ENCODE measurements at places on chromosomes 2 and 18. TPM values are rescaled to one million over a fixed set of nuclear protein-coding genes. Genes with fewer than 3 reads are reported as not detected.

The LRRC30 gene
- total RNA-seq, result not detected

The CNTNAP5 gene
- not detected for total RNA-seq

DNA sequence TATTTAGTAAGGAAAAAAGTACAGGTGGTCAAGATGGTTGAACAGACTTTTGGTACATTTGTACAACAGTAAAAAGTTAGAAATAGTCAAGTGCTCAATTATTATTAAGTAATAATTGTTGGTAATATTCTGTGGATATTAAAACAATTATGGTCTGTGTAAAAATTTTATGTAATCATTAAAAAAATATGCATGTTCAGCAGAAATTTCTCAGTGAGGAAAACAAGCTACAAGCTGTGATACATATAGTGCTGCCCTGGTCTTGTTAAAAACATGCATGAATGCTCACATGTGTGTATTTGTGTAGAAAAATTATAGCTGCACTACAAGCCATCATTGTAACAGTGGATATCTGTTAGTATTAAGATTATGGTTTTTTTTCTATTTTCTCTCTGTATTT lies 13.0 kb downstream of the KCNH7 start:
- no peak for DNase-seq

- DNase-seq, result peak; percentile 82
Measured at GRCh38 chr18:46488471-46489213, 168.4 kb downstream of the LOXHD1 start.

GRCh38 chr2:42708179-42708578 lies 55.8 kb downstream of the OXER1 start:
- DNase-seq, result no peak

The CTLA4 gene
- not detected for total RNA-seq

GRCh38 chr2:220674033-220674432 lies 898.1 kb downstream of the EPHA4 start:
- DNase-seq, result no peak

- DNase-seq, result no peak
Measured at GRCh38 chr2:203461746-203462145, 73.4 kb downstream of the RAPH1 start.

- peak; percentile 40 for DNase-seq
Measured at GRCh38 chr18:363301-364085, 95.6 kb upstream of the THOC1 start.

GRCh38 chr18:48938827-48939204 lies 11.9 kb downstream of the SMAD7 start:
- DNase-seq, result no peak

DNA sequence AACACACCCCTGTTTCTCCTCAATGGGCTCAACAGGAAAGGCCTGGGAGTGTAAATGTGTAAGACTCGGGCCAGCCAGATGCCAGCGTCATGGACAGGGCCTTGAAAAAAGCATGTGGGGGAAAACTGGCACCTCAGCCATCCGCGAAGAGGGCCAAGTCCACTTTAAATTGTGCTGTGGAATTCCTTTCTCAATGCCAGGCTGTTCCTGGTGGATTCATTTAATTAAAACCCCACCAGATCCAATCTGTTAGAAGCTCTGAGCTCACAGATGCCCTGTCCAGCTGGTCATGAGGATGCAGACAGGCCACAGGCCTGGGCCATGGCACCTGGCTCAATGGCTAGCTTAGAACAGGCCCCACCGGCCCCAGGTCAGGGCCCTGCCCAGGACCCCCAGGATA lies 24.8 kb downstream of the KCNK3 start:
- DNase-seq, result no peak

DNA sequence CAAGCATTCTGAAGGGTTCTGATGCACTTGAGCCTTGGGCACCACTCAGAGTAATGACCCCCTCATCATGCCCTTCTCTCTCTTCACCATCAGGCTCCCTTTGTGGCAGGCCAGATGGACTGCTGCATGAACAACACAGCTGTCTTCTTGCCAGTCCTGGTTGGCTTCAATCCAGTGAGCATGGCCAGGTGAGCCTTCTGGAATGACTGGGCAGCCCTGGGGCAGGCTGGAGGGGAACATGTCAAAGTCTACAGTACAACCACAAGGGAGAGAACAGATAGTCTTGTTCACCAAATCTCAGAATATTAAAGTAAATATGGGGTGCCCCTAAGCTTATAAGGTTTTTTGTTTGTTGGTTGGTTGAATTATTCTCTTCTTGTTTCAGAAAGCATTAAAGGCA lies 4.4 kb downstream of the GCKR start:
- DNase-seq, result peak; percentile 69

The ADAM23 gene
- 4.9 TPM for total RNA-seq

The MOGAT1 gene
- not detected for total RNA-seq

DNA sequence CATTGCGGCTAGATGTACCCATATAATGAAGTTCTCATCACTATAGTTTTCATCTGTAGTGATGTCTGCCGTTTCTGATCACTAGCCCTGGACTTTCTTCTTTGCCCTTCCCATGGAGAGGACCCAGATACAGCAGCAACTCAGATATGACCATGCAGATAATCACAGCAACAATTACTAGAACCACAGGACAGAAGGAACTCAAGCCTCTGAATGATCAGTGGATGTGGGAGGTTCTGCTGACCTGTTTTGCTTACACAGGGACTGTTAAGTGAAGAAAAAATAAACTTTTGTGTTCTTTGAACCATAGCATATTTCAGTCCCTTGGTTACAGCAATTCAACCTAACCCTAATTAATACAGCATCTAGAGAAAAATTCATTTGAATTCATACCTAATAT lies 62.7 kb downstream of the ACVR1 start:
- no peak for DNase-seq

- no peak for DNase-seq
Measured at GRCh38 chr18:30988440-30988839, 54.1 kb downstream of the DSC3 start.

GRCh38 chr2:133484106-133484505 lies 84.2 kb downstream of the NCKAP5 start:
- peak; percentile 67 for DNase-seq

The CD207 gene
- 0.26 TPM for total RNA-seq

DNA sequence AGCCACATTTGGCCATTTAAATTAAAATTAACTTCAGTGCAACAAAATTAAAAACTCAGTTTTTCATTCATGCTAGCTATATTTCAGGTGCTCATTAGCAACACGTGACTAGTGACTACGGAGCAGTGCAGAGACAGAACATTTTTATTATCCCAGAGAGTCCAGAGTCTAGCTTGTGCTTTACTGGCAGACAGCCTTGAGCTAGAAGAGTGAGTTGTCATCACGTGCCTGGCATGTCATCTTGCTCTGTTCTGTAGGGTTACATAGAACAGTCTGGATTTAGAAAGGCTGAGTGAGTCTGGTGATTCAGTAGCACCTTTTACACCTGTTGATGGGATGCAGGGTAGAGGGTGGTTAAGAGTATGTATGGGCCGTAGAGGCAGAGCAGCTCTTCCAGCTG lies 136.9 kb upstream of the IL1R2 start:
- DNase-seq, result no peak

The ECEL1 gene
- 0.10 TPM for total RNA-seq

- DNase-seq, result no peak
Measured at GRCh38 chr2:206471524-206472062, 28.3 kb downstream of the ADAM23 start.

DNA sequence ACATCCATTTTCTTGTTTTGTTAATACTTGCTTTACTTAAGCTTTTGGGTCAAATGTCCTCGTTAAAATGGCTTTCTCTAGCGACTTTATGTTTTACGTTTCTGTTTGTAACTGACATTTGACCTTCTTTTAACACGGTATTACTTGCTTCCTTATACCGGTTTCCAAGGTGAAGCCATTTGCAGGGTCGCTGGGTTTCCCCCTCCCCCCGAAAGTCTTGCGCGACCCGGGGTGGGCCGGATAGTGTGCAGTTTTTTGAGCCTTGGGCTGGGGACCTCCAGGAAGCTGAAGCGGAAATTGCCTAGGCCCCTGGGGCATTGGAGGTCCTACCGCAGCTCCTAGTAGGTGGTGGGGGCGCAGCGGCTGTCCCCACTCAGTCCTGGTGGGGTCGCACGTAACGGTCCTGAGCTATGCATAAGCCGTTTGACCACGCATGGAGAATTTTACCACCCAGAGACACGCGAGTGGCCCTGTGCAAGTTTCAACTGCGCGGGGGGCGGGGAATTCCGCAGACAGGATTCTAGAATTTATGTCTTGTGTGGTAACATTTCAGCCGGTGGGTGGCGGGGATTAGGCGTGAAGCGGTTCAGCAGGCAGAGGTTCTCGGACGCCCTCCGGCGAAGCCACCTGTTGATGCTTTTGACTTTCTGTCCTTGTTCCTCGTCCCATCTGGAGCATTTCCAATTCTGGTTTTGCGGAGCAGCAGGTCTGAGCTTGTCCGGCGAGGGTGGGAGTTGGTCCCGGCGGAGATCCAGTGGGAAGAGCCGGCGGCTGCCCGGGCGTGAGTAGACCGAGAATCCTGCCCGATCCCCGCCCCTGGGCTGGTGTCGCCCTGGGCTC lies 2.4 kb downstream of the CFLAR start:
- DNase-seq, result peak; percentile 96

DNA sequence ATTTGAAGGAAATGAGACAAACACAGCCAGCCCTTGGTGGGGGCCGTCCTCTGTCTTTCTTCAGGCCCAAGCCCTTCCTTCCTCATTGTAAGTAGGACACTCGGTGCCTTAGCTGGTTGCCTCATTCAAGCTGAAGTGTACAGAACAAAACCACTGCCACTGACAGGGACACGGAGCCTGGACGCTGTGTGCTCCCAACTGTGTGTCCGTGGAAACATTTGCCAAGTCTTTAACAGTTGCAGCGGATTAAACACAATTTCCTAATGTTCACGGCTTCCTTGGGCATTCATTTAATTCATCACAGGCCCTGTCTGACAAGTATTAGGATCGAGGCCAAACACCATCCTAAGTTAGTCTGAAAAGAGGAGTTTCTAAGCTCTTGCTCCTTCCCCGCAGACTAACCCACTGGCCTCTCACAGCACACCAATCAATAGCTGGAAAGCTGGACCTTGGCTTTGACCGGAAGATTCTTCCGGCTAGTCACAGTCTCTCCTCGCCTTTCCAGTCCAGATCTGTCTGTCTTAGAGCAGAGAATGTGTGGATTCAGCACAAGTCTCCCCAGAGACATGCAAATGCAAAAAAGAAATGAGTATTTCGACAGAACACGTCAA lies 68.7 kb upstream of the ACSL3 start:
- DNase-seq, result peak; percentile 28

- peak; percentile 3 for DNase-seq
Measured at GRCh38 chr2:165113414-165113813, 90.4 kb downstream of the SCN3A start.

The HOXD10 gene
- not detected for total RNA-seq

The CAD gene
- total RNA-seq, result 22.8 TPM

The CDCA7 gene
- total RNA-seq, result 0.16 TPM

- DNase-seq, result no peak
Measured at GRCh38 chr2:240911641-240912265, 5.6 kb downstream of the CROCC2 start.

DNA sequence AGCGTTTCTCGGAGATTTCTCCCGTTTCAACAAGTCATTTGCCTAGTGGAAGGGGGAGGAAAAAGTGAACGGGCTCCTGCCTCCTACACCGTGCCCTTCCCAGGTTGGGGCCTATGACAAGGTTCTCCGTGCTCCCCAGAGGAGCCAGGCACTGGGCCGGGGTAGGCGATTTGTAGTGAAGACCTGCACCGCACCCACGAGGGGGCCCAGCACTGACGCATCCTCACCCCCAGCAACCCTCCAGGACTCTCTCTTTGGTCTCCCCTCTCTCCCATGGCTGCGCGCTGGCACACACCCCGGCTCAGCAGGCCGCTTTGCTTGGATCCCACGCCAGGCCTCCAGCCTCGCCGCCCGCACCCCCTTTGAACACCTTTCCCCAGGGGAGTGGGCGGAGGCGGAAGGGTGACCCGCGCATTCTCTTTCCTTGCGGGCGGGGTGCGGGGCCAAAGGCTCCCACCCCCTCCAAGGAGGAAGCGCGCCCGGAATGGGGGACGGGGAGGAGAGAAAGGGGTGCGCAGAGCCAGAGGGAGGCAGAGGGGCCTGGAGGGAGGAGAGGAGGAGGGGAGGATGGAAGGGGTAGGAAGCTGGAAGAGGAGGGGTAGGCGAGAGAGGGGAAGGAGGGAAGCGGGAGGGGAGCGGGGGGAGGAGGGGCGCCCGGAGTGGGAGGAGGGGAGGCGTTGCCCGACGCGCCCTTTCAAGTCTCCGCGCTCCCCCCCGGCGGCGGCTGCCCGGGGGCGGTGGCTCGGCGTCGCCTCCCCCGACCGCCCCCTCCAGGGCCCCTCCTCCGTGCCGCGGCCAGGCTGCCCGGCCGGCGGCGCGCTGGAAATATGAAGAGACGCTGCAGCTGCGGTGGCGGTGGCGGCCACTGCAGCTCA lies at the start of gene APCDD1:
Gene APCDD1 (plus strand): TSS at position 830 of the 875 bp plus-strand sequence. CDS start 347 bp downstream, outside the sequence.
- peak; percentile 52 for DNase-seq

GRCh38 chr2:39837856-39838453 lies 58.9 kb upstream of the THUMPD2 start:
- DNase-seq, result no peak

DNA sequence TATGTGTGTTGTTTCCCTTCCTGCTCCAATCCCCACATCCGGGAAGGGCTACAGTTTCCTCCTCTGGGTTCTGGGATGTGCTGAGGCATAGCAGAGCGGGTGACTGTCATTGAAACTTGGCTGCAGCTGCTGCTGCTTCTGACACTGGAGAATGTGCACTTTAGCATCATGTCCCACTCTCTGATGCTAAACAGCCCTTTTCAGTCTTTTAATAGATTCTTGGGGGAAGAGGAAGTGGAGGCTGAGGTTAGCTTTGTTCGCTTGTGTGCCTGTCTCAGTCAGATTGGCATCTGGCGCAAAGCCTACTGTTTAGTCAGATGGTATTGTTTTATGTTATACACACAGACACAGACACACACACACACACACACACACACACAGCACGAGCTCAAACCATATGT lies 136.5 kb upstream of the RND3 start:
- DNase-seq, result peak; percentile 88

The GKN2 gene
- total RNA-seq, result not detected
